ENCODE measurements at places on chromosomes 16 and 17. TPM values are rescaled to one million over a fixed set of nuclear protein-coding genes. Genes with fewer than 3 reads are reported as not detected.

CNGB1 gene
- total RNA-seq: not detected

SOX15 gene
- total RNA-seq: not detected

KRTAP2-3 gene
- total RNA-seq: not detected

ODAD4 gene
- total RNA-seq: not detected

DHRS7C gene
- not detected for total RNA-seq

DNASE1L2 gene
- total RNA-seq: 1.4 TPM

BRICD5 gene
- 8.6 TPM for total RNA-seq

TP53 gene
- total RNA-seq: 40.5 TPM

SSTR5 gene
- total RNA-seq: not detected

E2F4 gene
- total RNA-seq: 69.1 TPM

SLC12A4 gene
- 68.5 TPM for total RNA-seq

DUS2 gene
- 30.4 TPM for total RNA-seq

KIFC3 gene
- 61.5 TPM for total RNA-seq

CD79B gene
- 149 TPM for total RNA-seq

SCIMP gene
- total RNA-seq: 82.7 TPM

SLC52A1 gene
- 0.72 TPM for total RNA-seq

TMEM114 gene
- total RNA-seq: not detected

C16orf86 gene
- total RNA-seq: 9.0 TPM

C16orf74 gene
- 15.6 TPM for total RNA-seq

KRTAP1-5 gene
- not detected for total RNA-seq

TMEM92 gene
- total RNA-seq: not detected

CA4 gene
- 7.3 TPM for total RNA-seq

HEATR3 gene
- total RNA-seq: 35.5 TPM

NEURL4 gene
- total RNA-seq: 53.9 TPM

HSPB9 gene
- not detected for total RNA-seq

TK2 gene
- total RNA-seq: 28.3 TPM

UQCRC2 gene
- total RNA-seq: 148 TPM

DRC7 gene
- 2.1 TPM for total RNA-seq

NTHL1 gene
- total RNA-seq: 20.0 TPM

CCL5 gene
- 93.2 TPM for total RNA-seq

GUCY2D gene
- not detected for total RNA-seq

Measured in spleen (tissue), 13 donors.